ENCODE measurements at places on chromosomes 11 and 22.

GRCh38 chr22:48309836-48310235 lies 1517.8 kb downstream of the BRD1 start:
- DNase-seq: no peak

- DNase-seq: no peak
Measured at GRCh38 chr22:49713003-49713402, 114.7 kb downstream of the BRD1 start.

GRCh38 chr11:11620173-11620920 lies 1.5 kb downstream of the GALNT18 start:
- no peak for DNase-seq

- DNase-seq: no peak
Measured at GRCh38 chr22:46522797-46523196, 14.6 kb downstream of the CELSR1 start.

- no peak for DNase-seq
Measured at GRCh38 chr11:34481307-34481706, 32.3 kb downstream of the ELF5 start.

All from stimulated activated CD4-positive, alpha-beta T cell treated with anti-CD3 and anti-CD28 coated beads, Interleukin-15, amount 100 ng/mL, for 1 hour (primary cell).